ENCODE measurements at places on chromosomes 4 and X. TPM values are rescaled to one million over a fixed set of nuclear protein-coding genes. Genes with fewer than 3 reads are reported as not detected.

Gene ATP11C
- 10.9 TPM for total RNA-seq

Gene IL1RAPL2
- not detected for total RNA-seq

Gene MEPE
- total RNA-seq, result not detected

Gene COL25A1
- not detected for total RNA-seq

Gene CLTRN
- total RNA-seq, result 0.41 TPM

Gene FGD1
- total RNA-seq, result 0.26 TPM

Gene S100G
- total RNA-seq, result not detected

Gene FOXR2
- not detected for total RNA-seq

Gene SERPINA7
- not detected for total RNA-seq

Gene MTMR8
- 5.8 TPM for total RNA-seq

Gene OPRPN
- total RNA-seq, result not detected

Data from activated CD4-positive, alpha-beta memory T cell treated with anti-CD3 and anti-CD28 coated beads for 36 hours (primary cell).